ENCODE measurements at places on chromosomes 1 and 21. TPM values are rescaled to one million over a fixed set of nuclear protein-coding genes. Genes with fewer than 3 reads are reported as not detected.

GRCh38 chr1:106756752-106757151 lies 299.7 kb upstream of the PRMT6 start:
- DNase-seq, result no peak

- DNase-seq, result no peak
Measured at GRCh38 chr21:25281134-25281533, 326.1 kb downstream of the MRPL39 start.

The ARL8A gene
- 19.2 TPM for total RNA-seq

GRCh38 chr1:161207173-161207572 lies 5.0 kb downstream of the NDUFS2 start:
- no peak for DNase-seq

DNA sequence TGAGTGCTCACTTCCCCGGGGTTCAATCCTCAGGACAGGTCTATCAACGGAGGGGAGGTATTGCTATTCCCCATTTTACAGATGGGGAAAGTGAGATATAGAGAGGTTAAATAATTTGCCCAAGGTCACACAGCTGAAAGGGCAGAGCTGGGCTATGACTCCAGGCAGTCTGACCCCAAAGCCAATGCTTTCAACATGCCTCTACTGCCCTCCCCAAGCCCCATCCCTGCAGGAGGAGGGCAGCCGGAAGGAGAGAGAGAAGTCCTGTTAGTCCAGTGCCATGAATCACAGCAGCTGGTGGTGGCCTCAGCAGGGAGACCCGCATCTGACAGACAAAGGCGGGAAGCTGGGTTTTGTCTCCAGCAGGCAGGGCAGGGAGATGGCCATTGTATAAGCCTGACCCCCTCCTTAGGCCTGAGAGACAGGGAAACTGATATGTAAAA lies 20.0 kb upstream of the CLIC4 start:
- no peak for DNase-seq

GRCh38 chr1:190942475-190942874 lies 464.8 kb upstream of the BRINP3 start:
- no peak for DNase-seq

DNA sequence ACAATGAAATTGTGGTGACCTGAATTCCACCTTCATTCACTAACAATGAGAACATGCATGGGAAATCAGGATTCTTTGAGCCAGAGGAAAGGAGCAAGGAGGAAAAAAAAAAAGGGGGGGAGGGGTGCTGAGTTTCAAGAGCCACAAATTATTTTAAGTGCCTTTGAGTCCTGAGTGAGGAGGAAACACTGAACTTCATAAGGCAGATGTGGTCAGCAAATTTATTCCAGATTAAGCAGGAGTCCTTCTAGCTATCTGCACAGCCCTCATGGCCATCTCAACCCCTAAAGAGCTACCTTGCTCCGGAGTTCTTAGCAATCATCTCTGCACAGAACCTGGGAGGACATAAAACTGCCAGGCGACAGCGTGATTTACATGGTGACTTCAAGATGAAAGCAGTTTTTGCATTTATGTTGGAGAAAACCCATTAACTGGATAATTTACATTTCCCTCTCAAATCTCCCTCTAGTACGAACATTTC lies 21.7 kb downstream of the ASTN1 start:
- DNase-seq, result no peak

DNA sequence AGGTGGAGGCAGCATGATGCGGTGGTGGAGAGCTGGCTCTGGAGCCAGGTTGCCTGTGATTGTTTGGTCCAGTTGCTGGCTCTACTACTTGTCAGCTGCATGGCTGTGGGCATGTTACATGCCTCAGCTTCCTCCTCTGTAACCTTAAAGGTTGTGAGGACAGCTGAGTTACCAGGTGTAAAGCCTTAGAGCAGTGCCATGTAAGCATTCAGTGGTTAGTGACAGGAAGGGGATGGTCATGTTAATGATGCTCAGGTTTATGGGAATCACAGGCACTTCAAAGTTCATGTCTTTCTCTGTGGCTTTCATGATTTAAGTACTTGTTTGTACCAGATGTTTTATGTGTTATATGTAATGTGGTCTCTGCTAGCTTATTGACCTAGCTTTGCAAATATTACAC lies 32.6 kb downstream of the PTGFRN start:
- DNase-seq, result no peak

The TMEM240 gene
- 6.7 TPM for total RNA-seq

- no peak for DNase-seq
Measured at GRCh38 chr1:172456344-172456769, 12.5 kb upstream of the PIGC start.
